ENCODE measurements at places on chromosomes 6 and 20. TPM values are rescaled to one million over a fixed set of nuclear protein-coding genes. Genes with fewer than 3 reads are reported as not detected.

ARFRP1 gene
- 54.9 TPM for total RNA-seq

DPPA5 gene
- not detected for total RNA-seq

CHRNA4 gene
- not detected for total RNA-seq

OR2H2 gene
- not detected for total RNA-seq

EEF1A1 gene
- 25,321 TPM for total RNA-seq

LY6G5C gene
- total RNA-seq: 1.1 TPM

FLRT3 gene
- 0.18 TPM for total RNA-seq

RAB44 gene
- under 0.01 TPM for total RNA-seq

ZNF334 gene
- 1.2 TPM for total RNA-seq

DDO gene
- total RNA-seq: 0.36 TPM

RIPOR2 gene
- 0.28 TPM for total RNA-seq

TFB1M gene
- total RNA-seq: 11.4 TPM

NCOA7 gene
- total RNA-seq: 26.4 TPM

CAGE1 gene
- total RNA-seq: 0.09 TPM

RSPH3 gene
- 3.2 TPM for total RNA-seq

C2 gene
- 0.19 TPM for total RNA-seq

PDE10A gene
- total RNA-seq: 12.5 TPM

GPANK1 gene
- total RNA-seq: 11.6 TPM

NRN1 gene
- 23.5 TPM for total RNA-seq

HLA-DMB gene
- not detected for total RNA-seq

BPI gene
- not detected for total RNA-seq

MROH8 gene
- total RNA-seq: 0.45 TPM

SPTLC3 gene
- 0.09 TPM for total RNA-seq

PNLDC1 gene
- not detected for total RNA-seq

ABCF1 gene
- total RNA-seq: 48.6 TPM

ASIP gene
- not detected for total RNA-seq

DLK2 gene
- 0.09 TPM for total RNA-seq

BTN2A1 gene
- 9.4 TPM for total RNA-seq

ADAM33 gene
- total RNA-seq: not detected

SLPI gene
- total RNA-seq: 0.19 TPM

NOL4L gene
- 14.8 TPM for total RNA-seq

TGM3 gene
- total RNA-seq: not detected

OPN5 gene
- total RNA-seq: not detected

CPXM1 gene
- total RNA-seq: not detected

ARHGAP40 gene
- total RNA-seq: not detected

GRM4 gene
- 0.09 TPM for total RNA-seq

SYTL3 gene
- total RNA-seq: 2.6 TPM

PPIL6 gene
- 0.85 TPM for total RNA-seq

GPX5 gene
- not detected for total RNA-seq

C6orf163 gene
- 2.1 TPM for total RNA-seq

F13A1 gene
- not detected for total RNA-seq

MUC22 gene
- total RNA-seq: not detected

PABPC1L gene
- total RNA-seq: 1.5 TPM

FHL5 gene
- total RNA-seq: not detected
